ENCODE measurements at places on chromosomes 13 and 19.

- no peak for DNase-seq
Observed at GRCh38 chr19:644363-644762, 4.7 kb downstream of the FGF22 start.

GRCh38 chr19:33490041-33490451, 31.5 kb downstream of the PEPD start:
- peak; percentile 17 for DNase-seq

DNA sequence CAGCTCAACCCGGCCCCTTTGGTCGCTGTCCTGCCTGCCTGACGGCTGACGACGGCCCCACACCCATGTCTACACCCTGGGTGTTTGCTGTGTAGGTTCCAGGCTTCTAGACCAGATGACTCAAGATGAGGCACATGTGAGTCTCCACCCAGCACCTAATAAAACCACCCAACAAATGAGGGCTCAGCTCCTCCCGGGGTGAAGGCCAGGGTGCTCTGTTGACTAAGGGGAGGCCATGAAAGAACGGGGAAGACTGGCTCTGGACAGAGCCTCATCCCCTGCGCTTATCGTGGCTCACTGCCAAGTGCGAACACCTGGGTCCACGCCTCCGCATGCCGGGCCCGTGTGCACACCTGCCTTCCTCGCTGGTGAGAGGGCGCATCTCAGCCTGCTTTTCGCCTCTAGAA, 39.6 kb downstream of the COL4A2 start:
- DNase-seq = no peak

GRCh38 chr19:51702103-51702824, 9.1 kb downstream of the SPACA6 start:
- peak; percentile 54 for DNase-seq

- no peak for DNase-seq
Observed at GRCh38 chr19:4802711-4803110, 11.2 kb downstream of the FEM1A start.

DNA sequence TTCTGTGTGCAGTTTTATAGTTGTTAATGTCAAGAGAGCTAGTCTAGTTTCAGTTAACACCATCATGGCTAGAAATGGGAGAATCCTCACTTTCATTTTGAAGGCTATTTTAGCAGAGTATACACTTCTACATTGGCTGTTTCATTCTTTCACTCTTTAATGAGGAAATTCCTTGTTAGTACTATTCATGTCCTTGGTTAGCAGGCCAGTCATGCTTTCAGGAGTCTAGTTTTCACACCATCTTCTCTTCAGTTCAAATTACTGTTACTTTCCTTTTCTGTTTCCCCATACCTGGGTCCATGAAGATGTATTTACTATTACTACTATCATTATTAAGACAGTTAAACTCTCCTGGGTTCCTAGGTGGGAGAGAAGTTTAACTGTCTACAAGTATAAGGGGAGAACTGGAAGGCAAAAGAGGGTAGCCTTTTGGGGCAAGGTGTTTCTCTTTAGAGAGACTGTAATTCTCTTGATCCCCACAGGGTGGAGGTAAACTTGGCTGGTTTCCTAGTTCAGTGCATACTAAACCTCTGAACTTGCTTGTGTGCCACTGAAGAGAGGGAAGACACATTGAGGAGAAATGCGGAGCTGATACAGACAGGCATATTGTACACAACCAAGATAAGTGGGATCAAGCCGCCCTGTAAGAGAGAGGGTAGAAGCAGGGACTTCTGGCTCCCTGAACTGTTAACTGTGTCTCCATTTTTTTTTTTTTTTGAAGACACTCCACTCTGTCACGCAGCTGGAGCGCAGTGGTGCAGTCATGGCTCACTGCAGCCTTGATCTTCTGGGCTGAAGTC, 41.3 kb upstream of the IGFL4 start:
- peak; percentile 63 for DNase-seq

DNA sequence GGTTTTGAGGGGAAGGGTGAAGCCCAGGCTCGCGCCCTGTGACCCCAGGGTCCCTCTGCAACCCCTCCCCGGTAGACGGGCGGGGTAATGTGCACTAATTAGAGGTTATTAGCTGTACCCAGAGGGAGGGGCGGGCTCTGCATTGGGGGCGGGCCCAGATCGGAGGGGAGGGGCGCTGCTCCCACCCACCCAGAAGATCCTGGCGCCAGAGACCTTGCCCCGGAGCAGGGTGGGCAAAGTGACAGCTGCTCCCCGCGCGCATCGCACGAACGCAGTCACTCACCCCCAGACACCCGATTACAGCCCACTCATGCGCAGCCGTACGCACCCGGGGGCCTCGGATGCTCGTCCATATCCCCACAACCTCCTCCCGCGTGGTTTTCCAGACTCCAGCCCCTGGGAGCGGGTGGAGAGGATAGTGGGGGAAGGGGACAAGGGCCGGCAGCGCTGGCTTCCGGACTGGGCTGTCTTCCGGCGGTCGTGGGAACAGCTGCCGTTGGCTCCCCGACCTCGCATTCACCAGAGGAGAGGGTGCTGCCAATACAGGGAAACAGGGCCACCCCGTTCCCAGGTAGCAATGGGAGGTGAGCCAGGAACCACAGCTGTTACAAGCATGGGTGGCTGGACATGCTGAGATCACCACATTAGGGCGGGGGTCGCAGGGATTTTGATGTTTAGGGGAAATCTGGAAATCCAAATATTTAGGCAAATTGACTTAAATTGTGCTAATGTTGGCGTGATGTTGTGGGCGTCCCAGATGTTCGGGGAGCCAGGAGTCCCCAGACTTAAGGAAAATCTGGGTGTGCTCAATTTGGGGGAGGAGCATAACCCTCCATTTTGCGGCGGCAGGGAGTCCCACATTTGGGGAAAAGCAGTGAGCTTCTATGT, 2.9 kb upstream of the HOOK2 start:
- DNase-seq = peak; percentile 76

DNA sequence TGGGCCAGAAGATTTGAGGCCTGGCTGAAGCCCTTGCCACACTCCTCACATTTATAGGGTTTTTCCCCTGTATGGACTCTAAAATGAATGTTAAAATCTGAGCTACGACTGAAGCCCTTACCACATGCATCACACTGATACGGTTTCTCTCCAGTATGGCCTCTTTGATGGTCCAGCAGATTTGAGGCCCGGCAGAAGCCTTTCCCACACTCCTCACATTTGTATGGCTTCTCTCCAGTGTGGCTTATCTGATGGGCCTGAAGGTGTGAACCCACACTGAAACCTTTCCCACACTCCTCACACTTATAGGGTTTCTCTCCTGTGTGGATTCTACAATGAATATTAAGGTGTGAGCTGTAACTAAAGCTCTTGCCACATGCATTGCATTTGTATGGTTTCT, 21.0 kb downstream of the ZNF45 start:
- no peak for DNase-seq

- DNase-seq = no peak
Observed at GRCh38 chr13:40401911-40402776, 264.3 kb downstream of the FOXO1 start.

DNA sequence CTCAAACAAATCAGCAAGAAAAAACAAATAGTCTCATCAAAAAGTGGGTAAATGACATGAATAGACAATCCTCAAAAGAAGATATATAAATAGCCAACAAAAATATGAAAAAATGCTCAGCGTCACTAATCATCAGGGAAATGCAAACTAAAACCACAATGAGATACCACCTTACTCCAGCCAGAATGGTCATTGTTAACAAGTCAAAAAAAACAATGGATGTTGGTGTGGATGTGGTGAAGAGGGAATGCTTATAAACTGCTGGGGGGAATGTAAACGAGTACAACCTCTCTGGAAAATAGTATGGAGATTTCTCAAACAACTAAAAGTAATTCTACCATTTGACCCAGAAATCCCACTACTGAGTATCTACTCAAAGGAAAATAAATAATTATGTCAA, 239.2 kb upstream of the RFC3 start:
- DNase-seq = no peak

GRCh38 chr13:69292789-69293425, 814.7 kb upstream of the ATXN8OS start:
- DNase-seq = no peak
